H1 (cell line): ENCODE measurements at places on chromosomes 1 and 21. TPM values are rescaled to one million over a fixed set of nuclear protein-coding genes. Genes with fewer than 3 reads are reported as not detected.

- peaks cover 2% of the 10 kb centered on the region; the same call in 1 of the 2 replicates for H3K4me1 ChIP-seq
- H3K4me3 ChIP-seq: no peak overlapping the region
- H3K27ac ChIP-seq: no peak overlapping the region
- H3K27me3 ChIP-seq: peaks cover 5% of the 10 kb centered on the region; the same call in 1 of the 2 replicates
Measured at GRCh38 chr1:85459290-85459689, 5.7 kb downstream of the DDAH1 start.

DNA sequence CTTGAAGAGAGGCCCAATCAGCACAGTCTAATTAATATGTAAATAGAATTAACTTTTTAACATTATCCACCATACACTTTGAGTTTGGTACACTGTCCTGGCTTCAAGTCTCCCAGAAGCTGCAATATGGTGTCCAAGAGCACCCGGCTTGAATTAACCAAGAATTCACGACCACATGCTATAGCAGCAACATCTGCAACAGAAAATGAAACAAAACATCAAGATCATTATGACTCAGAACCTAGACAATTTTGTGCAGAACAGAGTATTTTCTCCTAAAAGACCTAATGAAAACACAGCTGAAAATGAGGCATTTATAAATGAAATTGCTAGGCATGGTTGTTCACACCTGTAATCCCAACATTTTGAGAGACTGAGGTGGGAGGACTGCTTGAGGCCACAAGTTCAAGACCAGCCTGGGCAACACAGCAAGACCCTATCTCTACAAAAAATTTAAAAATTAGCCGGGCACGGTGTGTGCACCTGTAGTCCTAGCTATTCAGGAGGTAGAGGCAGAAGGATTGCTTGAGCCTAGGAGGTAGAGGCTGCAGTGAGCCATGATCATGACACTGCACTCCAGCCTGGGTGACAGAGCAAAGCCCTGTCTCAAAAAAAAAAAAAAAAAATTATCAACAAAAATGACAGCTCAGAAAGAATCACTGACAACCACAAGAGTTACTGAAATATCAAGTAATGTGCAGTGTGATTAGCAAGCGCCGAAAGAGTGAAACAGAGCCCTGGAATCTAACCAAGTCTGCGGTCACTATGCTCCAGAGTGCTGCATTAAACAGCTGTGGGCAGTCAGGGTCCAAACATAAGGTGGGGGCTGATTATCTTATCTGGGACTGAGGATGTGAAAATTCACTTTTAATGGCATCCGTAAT, 45.3 kb downstream of the HSF2BP start:
- H3K36me3 ChIP-seq: no peaks in the 10 kb centered on the region
- H3K27ac ChIP-seq: no peak overlapping the region
- no peaks in the 10 kb centered on the region for H3K27me3 ChIP-seq
- no peak for DNase-seq

DNA sequence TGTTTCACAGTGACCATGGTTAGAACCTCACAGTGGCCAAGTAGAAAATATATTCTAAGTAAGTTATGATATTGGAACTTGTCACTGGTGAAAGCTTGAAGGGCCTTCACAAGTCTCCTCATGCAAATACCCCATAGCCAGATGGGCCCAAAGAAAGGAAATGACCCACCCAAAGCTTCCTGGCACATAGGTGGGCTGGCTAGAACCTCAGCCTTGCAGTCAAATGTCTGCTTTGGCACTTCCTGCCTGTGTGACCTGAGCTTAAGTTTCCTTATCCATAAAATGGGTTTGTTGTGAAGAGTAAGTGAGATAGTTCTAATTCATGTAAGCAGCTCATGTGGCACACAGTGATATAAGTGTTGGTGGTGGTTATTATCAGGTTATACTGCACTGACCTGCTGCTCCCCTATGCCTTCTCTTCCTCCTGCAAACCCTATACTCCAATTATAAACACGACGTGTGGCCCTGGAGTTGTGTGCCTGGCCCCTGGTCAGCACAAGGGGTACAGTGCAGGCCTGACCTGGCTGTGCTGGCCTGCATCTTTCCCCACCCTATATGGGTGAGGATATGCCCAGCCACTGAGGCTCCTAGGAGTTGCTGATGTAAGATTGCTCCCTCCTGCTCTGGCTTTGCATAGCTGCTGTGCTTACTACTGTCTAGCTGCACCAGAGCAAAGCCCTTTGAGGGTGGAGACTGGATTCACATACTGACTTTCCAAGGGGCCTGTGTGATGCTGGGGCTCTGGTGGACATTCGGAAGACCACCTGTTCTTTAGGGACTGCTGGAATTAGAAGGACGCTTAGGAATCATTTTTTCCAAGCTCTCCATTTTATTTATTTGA, 4.7 kb upstream of the SLFNL1 start:
- no peaks in the 10 kb centered on the region for H3K36me3 ChIP-seq
- DNase-seq: no peak
- H3K4me3 ChIP-seq: no peak overlapping the region
- H3K27ac ChIP-seq: no peak overlapping the region

DNA sequence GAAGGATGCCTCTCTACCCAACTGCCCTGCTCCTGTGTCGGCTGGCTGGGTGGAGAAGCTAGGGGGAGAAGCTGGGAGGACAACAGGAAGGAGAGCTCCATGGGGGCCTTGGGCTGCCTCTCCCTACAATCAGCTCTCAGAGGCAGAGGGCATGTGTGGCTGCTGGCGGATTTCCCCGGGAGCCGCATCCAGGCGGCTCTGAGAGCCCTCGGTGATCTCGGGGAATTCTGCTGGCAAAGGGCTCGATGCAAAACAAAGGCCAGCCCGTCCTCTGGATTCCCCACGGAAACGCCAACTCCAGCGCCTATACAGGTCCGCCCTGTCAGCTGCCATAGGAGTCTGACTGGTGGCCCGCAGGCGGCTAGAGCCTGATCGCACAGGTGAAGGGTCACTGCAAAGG, 26.4 kb upstream of the EVA1B start:
- no peak overlapping the region for H3K27ac ChIP-seq
- no peak overlapping the region for H3K4me3 ChIP-seq

DNA sequence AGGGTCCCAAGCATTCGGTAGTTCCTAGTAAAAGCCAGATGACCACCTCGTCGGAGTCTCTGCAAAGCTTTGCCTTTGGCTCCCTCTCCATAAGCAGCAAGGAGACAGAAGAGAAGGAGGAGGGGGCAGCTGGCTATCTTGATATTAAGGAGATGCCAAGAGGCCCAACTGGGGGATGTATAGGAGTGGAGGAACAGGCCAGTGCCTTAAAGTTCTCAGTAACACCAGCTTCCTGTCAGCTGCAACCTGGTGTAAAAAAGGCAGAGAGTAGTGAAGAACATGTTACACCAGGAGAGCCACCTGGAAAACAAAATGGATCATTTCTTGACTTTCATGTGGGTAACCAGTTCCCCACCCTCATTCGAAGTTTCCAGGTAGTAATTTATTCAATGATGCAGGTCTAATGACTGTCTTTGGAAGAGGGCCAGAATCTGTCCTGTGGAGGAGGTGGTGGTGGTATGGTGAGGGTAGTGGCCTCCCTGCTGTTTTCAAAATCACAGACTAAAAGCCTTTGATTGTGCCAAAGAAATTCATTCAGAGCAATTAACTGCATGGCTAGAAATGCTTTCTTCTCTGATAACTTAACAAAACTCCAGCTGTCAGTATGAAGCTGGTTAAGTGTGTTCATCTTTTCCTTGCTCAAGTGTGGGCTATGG, 27.3 kb downstream of the TMEM200B start:
- DNase-seq: no peak
- peaks cover 7% of the 10 kb centered on the region for H3K4me1 ChIP-seq
- no peak overlapping the region for H3K4me3 ChIP-seq
- H3K27ac ChIP-seq: no peak overlapping the region
- peaks cover 2% of the 10 kb centered on the region; the same call in 1 of the 2 replicates for H3K36me3 ChIP-seq
- H3K27me3 ChIP-seq: no peaks in the 10 kb centered on the region

- no peaks in the 10 kb centered on the region for H3K36me3 ChIP-seq
- DNase-seq: no peak
- no peak overlapping the region for H3K4me3 ChIP-seq
- H3K27ac ChIP-seq: no peak overlapping the region
- peaks cover 2% of the 10 kb centered on the region; the same call in 1 of the 2 replicates for H3K4me1 ChIP-seq
Measured at GRCh38 chr1:117753652-117754051, 147.8 kb downstream of the TENT5C start.

- no peak overlapping the region for H3K27ac ChIP-seq
- no peaks in the 10 kb centered on the region for H3K36me3 ChIP-seq
- H3K4me1 ChIP-seq: peaks cover 24% of the 10 kb centered on the region
- DNase-seq: no peak
- H3K27me3 ChIP-seq: peaks cover 4% of the 10 kb centered on the region
Measured at GRCh38 chr1:211327346-211327921, 801 bp downstream of the TRAF5 start.

- H3K27me3 ChIP-seq: no peaks in the 10 kb centered on the region
- H3K36me3 ChIP-seq: no peaks in the 10 kb centered on the region
- no peak for DNase-seq
- no peak overlapping the region for H3K4me3 ChIP-seq
Measured at GRCh38 chr1:225766967-225767633, 10.5 kb upstream of the SRP9 start.

GRCh38 chr1:203932556-203932955, 71.2 kb downstream of the SNRPE start:
- H3K4me3 ChIP-seq: no peak overlapping the region
- H3K4me1 ChIP-seq: no peaks in the 10 kb centered on the region
- no peaks in the 10 kb centered on the region for H3K27me3 ChIP-seq
- H3K27ac ChIP-seq: no peak overlapping the region
- no peaks in the 10 kb centered on the region for H3K36me3 ChIP-seq

- H3K36me3 ChIP-seq: peaks cover 10% of the 10 kb centered on the region
- no peak overlapping the region for H3K27ac ChIP-seq
- H3K4me1 ChIP-seq: no peaks in the 10 kb centered on the region
- H3K27me3 ChIP-seq: no peaks in the 10 kb centered on the region
- H3K4me3 ChIP-seq: no peak overlapping the region
Measured at GRCh38 chr21:26833460-26833939, 11.7 kb downstream of the ADAMTS1 start.

- DNase-seq: no peak
- H3K27ac ChIP-seq: no peak overlapping the region
- H3K4me1 ChIP-seq: no peaks in the 10 kb centered on the region; the same call in 1 of the 2 replicates
- no peak overlapping the region for H3K4me3 ChIP-seq
- peaks cover 18% of the 10 kb centered on the region for H3K27me3 ChIP-seq
Measured at GRCh38 chr21:25565272-25566211, 41.7 kb downstream of the MRPL39 start.

DNA sequence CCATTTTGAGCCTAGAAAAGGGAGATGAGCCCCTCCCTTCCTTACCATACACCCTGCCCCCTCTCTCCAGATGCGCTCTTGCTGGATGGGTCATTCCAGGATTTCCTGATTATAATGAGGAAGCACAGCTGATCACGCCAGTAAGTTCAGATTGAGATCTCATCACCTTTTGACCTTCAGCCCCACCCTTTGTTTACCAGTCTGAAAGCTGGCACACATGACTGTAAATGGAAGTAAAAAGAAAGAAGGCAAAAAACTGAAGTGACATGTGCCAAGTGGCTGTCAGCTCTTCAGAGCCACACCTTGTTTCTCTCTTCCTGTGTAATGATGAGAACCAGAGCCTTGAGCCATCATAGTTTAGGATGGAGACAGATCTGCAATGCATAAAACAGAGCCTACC, 27.9 kb downstream of the S1PR1 start:
- H3K4me1 ChIP-seq: no peaks in the 10 kb centered on the region
- no peak for DNase-seq
- H3K36me3 ChIP-seq: no peaks in the 10 kb centered on the region
- no peak overlapping the region for H3K27ac ChIP-seq
- H3K4me3 ChIP-seq: no peak overlapping the region
- no peaks in the 10 kb centered on the region for H3K27me3 ChIP-seq

DNA sequence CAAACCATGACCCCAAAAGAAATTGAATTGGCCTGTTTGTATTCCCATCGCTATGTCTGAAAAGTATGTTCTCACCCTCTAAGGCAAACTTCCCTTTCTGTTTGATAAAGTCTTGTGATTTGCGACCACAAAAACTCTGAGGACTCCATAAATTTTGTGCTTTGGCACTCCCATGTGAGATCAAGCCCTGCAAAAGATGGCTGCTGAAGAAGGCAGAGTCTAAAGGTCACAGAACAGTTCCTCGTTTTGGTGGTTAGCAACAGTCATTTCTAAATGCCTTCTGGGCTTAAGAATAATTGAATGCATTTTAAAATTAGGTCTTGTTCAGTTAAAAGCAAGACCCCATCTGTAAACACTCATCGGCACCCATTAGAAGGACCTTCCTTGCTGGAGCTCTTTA, 441.6 kb downstream of the OMA1 start:
- no peak for DNase-seq
- no peaks in the 10 kb centered on the region for H3K4me1 ChIP-seq
- H3K4me3 ChIP-seq: no peak overlapping the region
- no peak overlapping the region for H3K27ac ChIP-seq
- no peaks in the 10 kb centered on the region for H3K36me3 ChIP-seq

- H3K27me3 ChIP-seq: no peaks in the 10 kb centered on the region
- no peaks in the 10 kb centered on the region for H3K4me1 ChIP-seq
- H3K36me3 ChIP-seq: no peaks in the 10 kb centered on the region
- no peak overlapping the region for H3K4me3 ChIP-seq
- no peak overlapping the region for H3K27ac ChIP-seq
Measured at GRCh38 chr21:44323591-44323990, 15.6 kb downstream of the CFAP410 start.

- H3K27me3 ChIP-seq: no peaks in the 10 kb centered on the region
- no peak for DNase-seq
- no peak overlapping the region for H3K4me3 ChIP-seq
- no peak overlapping the region for H3K27ac ChIP-seq
- H3K36me3 ChIP-seq: peaks cover 4% of the 10 kb centered on the region; the same call in 1 of the 2 replicates
Measured at GRCh38 chr1:156203331-156203730, 9.4 kb downstream of the SLC25A44 start.

The KRTAP26-1 gene
- total RNA-seq: not detected in 2 replicates

The PLEKHN1 gene
- total RNA-seq: 1.5 TPM in 2 replicates

The GPR25 gene
- total RNA-seq: not detected in 2 replicates

The GNB1 gene
- total RNA-seq: 382 and 394 TPM in 2 replicates

The ETV3 gene
- 23.8 and 26.6 TPM in 2 replicates for total RNA-seq

The DEPDC1 gene
- 36.7 and 46.5 TPM in 2 replicates for total RNA-seq

The OVAAL gene
- not detected in 2 replicates for total RNA-seq

The CYP4A22 gene
- not detected in 2 replicates for total RNA-seq

The NIBAN1 gene
- total RNA-seq: 13.7 and 15.2 TPM in 2 replicates
